Sigmoid colon (tissue), 7 donors: ENCODE measurements at places on chromosomes 16 and 17.
A peak's percentile ranks its signal among the peaks of the same experiment; 100 is the strongest.

DNA sequence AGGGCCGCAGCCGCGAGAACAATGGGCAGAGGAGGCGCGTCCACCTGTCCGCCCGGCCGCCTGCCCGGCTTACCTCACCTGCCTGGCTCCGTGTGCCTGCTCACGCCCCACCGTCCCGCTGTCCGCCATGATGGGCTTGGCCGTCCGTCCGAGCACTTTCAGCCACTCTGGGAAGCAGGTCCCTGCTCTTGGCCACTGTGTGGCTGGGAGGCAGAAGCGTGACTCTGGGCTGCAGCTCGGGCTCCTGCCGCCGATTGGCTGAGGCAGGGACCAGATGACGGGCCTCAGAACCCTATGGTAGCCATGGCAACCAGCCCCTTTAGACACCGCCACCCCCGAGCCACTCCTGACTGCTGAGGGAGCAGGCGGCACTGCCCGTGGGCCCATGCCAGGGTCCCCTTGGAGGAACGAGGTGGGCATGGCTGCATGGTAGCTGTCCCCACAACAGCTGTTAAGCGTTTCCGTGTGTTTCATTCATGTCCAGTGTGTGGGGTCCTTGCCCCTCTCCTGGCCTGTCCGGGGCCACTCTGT lies 8.9 kb upstream of the AXIN1 start:
- no peak for DNase-seq

DNA sequence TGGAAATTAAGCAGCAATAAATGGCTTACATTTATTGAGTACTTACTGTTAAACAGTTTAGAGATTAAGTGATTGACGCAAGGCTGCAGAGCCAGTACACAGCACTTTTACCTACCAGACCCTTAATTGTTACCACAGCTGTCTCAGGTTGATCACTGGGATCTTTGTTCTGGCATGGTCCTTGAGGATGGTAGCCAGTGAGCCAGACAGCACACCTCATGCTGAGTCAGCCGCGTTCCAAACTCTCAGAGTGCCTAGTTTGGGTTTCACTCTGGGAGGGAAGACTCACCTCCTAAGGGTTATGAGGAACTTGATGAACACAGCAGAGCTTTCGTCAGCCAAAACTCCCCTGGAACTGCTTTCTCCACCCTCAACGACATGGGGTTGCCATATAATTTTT lies 20.4 kb downstream of the CDH3 start:
- no peak for DNase-seq

GRCh38 chr17:30450125-30451027 lies 26.8 kb upstream of the GOSR1 start:
- no peak for DNase-seq

- DNase-seq: no peak
These were observed 5.1 kb downstream of the PHAF1 start for GRCh38 chr16:67114793-67115192.

DNA sequence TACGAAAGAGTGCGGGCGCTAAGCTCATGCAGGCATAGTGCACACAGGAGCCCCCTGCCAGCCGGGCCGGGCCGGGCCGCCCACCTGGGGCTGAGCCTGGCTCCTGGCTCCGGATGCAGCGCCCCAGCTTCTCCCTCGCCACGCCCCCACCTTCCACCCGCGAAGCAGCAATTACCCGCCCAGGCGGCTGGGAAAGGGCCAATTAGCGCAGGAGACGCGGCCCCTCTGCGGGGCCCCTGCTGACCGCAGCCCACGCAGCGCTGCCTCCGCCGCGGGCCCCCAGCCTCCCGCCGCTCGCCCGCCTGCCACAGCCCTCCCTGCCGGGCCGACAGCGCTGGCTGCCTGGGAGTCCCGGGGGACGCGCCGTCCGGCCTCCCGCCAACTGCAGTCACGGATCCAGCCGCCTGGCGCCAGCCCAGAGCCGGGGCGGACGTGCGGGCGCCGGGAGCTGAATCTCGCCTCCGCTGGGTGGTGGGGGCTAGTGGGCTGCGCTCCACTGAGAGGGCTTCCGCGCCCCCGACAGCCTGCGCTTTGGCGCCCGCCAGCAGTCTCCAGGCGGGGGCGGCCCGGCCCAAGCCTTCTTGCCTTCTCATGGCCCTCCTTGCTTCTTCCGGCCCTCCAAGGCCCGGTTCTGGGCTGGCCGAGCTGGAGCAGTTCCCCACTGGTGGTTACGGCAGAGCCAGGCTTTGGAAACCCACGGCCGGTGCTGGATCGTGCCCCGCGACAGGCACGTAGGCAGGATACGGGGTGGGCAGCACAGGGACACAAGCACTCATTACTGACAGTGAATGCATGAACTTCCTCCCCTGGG lies 14.9 kb upstream of the CBFB start:
- DNase-seq: peak; percentile 87

GRCh38 chr17:40597556-40598300 lies 32.5 kb upstream of the CCR7 start:
- DNase-seq: no peak

DNA sequence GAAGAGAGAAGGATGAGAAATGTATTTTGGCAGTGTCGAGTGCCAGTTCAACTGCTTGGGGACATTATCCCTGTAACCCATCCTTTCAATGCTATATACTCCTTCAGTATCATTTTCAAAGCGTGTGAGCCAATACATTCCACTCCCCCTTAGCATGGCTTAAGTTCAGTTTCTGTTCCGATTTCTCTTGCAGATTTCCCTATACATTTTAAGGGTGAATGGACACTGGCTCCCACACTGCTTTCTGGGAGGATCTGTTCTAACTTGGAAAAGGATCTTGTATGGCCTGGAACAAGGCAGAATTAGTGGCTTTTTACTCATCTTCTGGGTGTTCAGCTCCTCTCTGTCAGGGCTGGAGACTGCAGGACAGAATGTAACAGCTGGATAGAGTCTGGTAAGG lies 333.8 kb downstream of the HAPSTR1 start:
- DNase-seq: no peak

DNA sequence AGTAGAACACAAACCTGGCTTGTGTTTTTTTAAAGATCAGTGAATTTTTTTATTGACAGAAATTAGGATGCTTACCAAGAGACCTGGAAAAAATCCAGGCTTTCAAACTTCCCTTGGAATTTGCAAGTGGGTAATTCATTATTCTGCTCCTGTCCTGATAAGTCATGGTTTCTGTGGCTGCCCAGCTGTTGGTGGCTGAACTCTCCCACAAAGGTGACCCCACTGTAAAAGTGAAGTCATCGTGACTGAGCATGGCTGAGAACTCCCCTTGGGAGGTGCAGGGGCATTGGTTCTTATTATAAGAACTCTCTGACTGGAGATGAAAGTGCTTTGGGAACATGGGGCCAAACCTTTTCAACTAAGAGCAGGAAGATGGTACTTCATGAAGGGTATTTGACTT lies 46.6 kb upstream of the TANC2 start:
- no peak for DNase-seq

- no peak for DNase-seq
These were observed 17.7 kb downstream of the POLR3E start for GRCh38 chr16:22314661-22315626.

GRCh38 chr17:17835415-17836249 lies 1.2 kb downstream of the SREBF1 start:
- DNase-seq: no peak

DNA sequence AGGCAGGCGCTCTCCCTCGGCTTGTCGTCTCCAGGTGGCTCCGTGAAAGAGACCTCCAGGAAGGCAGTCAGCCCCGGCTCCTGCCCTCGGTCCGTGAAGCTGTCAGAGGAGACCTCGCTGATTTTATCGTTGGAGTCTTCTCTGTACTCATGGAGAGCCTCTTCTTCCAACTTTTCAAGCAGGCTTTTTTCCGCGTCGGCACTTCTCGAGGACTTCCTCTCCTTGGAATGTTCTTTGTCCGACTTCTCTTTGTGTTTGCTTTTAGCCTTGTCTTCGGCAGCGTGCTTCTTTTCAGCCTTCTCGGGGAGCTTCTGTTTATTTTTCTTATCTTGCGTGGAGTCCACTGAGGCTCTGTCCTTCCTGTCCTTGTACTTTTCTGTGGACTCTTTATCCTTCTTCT lies 65.0 kb downstream of the ZNF778 start:
- DNase-seq: no peak

DNA sequence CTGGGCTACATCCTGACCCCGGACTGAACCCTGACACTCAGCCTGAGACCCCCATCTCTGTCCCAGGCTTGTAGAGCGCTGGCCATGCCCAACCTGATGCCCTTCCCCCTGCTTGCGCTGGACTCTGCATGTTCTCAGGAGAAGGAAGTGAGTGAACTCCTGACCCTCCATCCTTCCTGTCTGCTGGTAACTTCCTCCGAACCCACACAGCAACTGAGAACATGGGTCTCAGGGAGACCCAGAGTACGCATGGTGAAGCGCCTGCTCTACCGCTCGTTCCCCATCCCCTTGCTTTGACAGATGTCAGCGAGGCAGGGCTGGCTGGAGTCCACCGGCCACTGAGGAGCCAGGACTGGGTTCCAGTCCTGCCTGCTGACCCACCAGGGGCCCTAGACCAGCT lies 6.1 kb downstream of the CAMKK1 start:
- DNase-seq: no peak

- DNase-seq: no peak
These were observed 21.2 kb upstream of the MON1B start for GRCh38 chr16:77169650-77170236.

GRCh38 chr16:77945126-77945525 lies 77.2 kb upstream of the CLEC3A start:
- DNase-seq: no peak

DNA sequence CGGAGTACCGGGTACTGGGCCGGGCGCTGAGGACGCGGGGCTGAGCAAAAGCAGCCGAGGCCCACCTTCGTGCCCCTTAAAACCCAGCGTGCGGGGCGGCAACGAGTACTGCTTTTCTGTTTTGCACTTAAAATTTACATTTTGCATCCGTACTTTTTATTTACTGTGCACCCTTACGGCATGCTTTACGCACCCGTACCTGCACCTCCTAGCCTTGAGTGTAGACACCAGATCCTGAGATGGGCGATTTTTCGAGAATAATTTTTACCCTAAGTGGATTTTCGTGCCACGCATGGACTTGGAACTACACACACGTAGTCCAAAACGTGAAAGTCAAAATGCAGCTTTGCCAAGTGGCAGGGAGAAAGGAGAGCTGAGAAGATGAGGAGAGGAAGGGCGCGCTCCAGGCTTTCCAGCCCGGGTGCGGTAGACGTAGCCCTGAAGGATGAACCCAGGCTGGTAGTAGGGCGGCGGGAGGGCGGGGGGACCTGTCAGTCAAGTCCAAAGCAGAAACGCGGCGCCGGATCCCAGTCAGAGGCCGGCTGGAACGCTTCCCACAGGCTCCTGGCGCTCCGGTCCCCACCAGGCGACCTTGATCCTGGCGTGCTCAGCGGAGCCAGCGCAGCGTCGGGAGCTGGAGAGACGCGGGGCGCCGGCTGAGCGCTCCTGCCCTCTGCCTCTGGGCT lies 1.2 kb upstream of the CBLN1 start:
- no peak for DNase-seq

DNA sequence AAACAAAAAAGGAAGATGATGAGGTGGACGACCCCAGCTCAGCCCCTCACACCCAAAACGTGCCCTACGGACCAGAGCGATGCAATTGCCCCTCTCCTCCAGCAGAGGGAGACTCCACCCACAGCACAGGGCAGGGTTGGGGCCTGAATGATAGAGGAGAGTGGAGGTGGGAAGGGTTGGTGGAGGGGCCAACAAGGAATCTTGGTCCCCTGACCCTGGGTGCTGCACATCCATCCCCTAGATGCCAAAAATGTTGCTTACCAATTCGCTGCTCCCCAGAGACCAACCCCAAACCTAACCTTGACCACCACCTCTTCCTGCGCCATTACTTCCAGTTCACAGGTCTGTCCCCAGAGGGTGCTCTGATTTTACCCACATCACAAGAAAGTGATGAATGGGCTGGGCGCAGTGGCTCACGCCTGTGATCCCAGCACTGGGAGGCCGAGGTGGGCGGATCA lies 12.9 kb downstream of the P2RX5 start:
- DNase-seq: no peak

DNA sequence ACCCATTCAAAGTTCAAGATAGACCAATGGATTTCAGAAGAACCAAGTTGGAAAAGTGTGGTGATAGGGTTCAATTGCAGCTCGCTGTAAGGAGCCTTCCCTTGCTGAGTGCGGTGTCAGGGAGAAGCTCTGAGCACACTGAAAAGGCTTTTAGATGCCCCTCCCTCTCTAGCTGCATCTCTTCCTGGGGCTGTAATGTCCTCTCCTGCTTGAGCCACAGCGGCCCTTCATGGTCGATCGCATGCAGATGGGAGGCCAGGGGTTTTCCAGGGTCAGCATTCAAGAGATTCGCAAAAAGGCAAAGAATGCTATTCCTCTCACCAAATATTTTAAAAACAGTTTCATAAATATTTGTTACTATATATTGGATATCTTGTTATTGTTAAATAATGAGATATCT lies 23.7 kb downstream of the ZC3H18 start:
- no peak for DNase-seq

DNA sequence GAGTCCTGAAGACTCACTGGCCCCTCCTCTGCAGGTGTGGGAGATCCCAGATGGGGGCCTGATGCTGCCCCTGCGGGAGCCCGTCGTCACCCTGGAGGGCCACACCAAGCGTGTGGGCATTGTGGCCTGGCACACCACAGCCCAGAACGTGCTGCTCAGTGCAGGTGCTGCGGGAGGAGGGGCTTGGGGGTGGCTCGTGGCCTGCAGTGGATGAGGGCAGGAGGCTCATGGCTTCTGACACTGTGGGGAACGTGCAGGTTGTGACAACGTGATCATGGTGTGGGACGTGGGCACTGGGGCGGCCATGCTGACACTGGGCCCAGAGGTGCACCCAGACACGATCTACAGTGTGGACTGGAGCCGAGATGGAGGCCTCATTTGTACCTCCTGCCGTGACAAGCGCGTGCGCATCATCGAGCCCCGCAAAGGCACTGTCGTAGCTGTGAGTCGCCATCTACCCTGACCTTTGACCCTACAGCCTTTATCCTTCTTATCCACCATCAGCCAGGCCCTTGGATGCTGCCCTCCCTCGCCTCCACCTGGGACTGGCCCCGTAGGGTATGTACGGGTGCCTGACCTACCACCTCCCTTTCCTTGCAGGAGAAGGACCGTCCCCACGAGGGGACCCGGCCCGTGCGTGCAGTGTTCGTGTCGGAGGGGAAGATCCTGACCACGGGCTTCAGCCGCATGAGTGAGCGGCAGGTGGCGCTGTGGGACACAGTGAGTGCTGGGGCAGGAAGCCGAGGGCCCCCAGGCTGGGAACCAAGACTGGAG lies 3.6 kb downstream of the CORO1A start:
- DNase-seq: peak; percentile 81

GRCh38 chr17:20073055-20073979 lies 64.2 kb downstream of the SPECC1 start:
- DNase-seq: no peak

GRCh38 chr16:86294535-86295196 lies 215.7 kb upstream of the FOXF1 start:
- DNase-seq: peak; percentile 84

DNA sequence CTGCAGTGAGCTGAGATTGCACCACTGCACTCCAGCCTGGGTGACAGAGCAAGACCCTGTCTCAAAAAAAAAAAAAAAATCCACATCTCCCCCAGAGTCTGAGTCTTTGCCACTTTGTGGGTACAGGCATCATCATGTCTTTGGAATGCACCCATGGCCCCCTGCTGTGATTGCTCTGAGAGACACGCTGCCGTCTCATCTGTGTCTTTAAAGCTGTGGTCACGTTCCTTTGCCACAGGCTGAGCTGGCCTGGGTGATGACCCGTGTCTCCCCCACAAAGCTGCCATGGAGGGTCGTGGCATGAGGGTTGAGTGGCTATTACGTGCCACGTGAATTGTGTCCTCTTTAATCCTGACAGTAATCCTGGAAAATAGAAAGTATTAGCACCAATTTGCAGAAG lies 20.2 kb downstream of the CRISPLD2 start:
- no peak for DNase-seq
